Progenitor cell of endocrine pancreas (in vitro differentiated cells): ENCODE measurements at places on chromosomes 16 and 17. TPM values are rescaled to one million over a fixed set of nuclear protein-coding genes. Genes with fewer than 3 reads are reported as not detected.

The SOST gene
- 0.42 and 0.43 TPM in 2 replicates for total RNA-seq

DNA sequence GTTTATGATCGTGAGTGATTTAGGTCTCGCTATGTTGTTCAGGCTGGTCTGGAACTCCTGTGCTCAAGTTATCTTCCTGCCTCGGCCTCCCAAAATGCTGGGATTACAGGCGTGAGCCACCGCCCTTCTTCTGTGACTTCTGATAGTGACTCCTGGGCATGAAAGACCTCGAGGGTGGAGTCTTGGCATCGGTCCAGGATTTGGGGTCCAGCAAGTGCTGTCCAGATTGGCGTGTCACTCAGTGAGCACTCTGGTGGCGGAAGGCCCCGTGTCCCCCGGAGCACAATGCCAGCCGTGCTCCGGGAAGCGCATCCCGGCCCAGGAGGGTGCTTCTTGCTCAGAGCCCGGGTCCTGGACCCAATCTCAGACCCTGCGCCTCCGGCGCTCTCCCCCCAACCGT is 6.8 kb downstream of the OR1F1 start:
- no peak for DNase-seq

- DNase-seq: no peak
These were observed at the start of gene MIF4GD for GRCh38 chr17:75270966-75271232. MIF4GD (minus strand) TSS chr17:75271231; CDS start chr17:75270195, 1,036 bp downstream.

GRCh38 chr17:58865301-58865700 is 109.6 kb downstream of the PPM1E start:
- no peak for DNase-seq
